ENCODE measurements at places on chromosomes 2 and 18.

- peak; percentile 36 for DNase-seq
These were observed 638 bp downstream of the RPS7 start for GRCh38 chr2:3575534-3576262.

- no peak for DNase-seq
These were observed 6.5 kb downstream of the DIPK1C start for GRCh38 chr18:74450626-74451025.

DNA sequence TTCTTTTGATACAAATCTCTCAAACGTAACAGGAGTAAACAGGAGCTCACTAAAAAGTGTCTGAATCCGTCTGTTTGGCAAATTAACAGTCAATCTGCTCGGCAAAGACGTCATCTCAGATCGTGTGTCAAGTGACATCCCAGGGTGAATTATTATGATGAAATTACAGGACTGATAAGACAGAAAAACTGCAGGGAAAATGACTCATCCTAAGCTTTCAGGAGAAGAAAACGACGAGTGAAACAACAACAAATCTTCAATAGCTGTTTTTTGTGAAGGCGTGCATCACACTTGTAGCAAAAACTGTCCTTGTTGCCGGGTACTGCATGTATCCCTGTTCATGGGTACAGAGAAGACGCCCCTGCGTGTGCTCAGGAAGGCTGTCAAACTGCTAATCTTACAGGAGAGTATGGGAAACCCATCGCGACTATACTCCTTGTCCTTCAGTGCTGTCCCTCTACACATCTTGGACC is 24.9 kb downstream of the EPB41L3 start:
- no peak for DNase-seq

GRCh38 chr18:77131100-77131651 is 1.4 kb downstream of the MBP start:
- peak; percentile 56 for DNase-seq

DNA sequence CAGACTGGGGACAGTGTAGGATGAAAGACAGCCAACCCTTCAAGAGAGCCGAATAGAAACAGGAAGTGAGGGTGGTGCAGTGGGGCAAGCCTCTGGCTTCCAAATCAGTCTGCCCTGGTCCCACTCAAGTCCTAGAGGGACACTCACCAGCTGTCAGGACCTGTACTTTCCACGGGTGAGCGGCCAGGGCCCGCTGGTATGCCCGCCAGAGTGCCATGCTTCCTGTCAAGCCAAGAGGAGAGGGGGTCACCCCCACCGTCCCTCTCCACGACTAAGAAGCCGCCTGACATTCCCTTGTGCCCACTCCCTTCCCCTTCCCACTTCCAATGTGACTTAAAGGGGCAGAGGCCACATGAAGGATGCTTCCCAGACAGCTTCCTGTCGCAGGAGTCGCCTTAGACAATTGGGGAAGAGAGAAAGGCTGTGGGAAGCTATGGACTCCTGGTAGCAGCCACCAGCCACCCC is 564 bp downstream of the MPV17 start:
- no peak for DNase-seq

DNA sequence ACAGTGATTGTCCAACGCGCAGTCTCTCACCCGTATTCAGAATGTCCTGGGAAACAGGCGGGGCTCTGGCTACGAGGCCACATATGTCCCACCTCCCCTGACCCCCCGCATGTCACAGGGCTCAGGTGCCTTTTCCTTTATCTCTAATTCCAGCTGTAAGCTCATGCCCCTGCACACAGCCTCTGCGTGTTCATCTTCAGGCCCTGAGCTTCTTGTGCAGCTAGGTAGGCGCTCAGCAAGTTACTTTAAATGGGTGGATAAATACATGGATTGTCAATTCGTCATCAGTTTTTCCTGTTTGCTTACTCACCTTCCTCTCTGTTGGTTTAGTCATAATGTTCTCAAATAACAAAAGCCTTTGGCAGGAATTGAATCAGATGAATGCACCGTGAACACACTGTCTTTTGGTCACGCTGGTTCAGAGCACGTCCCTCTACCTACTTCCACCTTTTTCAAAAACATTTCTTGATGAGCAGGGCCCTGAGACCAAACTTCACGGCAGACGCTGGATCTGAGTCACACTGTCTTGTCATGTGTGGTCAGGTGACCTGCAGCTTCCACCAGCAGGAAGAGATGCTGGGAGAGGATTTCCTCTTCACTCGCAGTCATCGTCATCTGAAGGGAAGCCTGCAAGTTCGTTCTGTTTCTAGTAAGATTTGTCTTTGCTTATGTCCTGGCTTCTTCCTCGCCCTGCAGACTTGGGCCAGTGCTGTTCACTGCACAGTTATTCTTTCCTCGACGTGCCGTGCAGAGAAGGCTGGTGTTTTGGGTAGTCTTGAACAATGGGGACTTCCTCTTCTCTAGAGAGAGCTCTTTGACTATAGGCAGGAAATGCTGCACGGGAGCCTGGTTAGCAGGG is 138.1 kb downstream of the PTGR3 start:
- peak; percentile 85 for DNase-seq

- DNase-seq, result no peak
These were observed 192.4 kb downstream of the RDH14 start for GRCh38 chr2:18368008-18368407.

- DNase-seq, result no peak
These were observed 221.5 kb downstream of the EPHA4 start for GRCh38 chr2:221350616-221351015.

DNA sequence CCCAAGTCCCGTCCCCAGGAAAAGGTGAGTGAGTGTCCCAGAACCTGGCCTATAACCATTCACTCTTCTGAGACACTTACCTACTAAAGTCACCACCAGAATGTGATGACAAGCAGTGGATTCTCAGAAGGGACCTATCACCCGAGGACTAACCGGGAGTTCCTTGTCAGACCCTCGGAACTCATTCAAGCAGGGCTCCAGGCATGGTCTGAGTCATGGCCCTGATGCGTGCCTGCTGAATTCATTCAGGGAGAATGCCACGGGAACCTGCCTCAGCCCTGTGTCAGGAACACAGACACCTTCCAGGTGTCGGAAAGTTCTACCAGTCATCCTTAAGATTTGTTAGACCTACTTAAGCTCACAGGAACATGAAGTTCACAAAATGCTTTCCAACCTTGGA is 29.8 kb downstream of the ALPK2 start:
- no peak for DNase-seq

DNA sequence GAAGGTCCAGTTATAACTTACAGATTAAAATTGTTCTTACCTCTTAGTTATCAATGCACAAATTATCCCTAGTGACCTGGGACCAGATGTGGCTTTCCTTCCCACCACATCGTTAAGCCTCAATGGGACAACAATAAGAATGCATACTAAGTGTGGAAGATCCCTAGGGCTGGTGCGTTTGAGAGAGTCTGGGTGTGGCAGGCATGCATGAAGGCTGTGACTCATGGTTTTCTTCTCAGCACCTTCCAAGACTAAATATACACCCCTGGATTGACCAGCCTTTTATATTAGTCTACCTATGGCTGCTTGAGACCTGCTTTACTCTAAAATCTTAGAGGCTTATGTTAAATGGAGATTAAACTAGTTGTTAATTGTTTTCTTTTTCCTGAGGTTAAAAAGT is 261.7 kb upstream of the SLC14A2 start:
- no peak for DNase-seq

DNA sequence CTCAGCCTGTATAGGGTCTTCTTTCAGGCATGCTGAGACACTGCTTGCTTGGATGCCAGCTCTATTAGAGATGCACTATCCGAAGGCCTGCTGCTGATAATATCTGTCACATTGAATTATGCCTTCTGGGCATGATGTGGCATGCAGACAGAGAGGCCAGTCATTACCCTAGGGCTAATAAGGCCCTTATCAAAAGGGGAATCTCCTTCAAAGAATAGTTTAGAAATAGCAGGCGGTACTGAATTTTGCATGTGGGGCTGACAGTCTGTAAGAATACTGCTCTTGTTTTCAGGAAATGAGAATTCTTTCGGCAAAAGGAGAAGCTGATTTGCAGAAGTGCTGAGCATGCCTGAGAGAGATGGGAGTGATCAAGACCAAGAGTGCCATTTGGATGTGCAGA is 13.1 kb upstream of the LHCGR start:
- DNase-seq, result no peak

DNA sequence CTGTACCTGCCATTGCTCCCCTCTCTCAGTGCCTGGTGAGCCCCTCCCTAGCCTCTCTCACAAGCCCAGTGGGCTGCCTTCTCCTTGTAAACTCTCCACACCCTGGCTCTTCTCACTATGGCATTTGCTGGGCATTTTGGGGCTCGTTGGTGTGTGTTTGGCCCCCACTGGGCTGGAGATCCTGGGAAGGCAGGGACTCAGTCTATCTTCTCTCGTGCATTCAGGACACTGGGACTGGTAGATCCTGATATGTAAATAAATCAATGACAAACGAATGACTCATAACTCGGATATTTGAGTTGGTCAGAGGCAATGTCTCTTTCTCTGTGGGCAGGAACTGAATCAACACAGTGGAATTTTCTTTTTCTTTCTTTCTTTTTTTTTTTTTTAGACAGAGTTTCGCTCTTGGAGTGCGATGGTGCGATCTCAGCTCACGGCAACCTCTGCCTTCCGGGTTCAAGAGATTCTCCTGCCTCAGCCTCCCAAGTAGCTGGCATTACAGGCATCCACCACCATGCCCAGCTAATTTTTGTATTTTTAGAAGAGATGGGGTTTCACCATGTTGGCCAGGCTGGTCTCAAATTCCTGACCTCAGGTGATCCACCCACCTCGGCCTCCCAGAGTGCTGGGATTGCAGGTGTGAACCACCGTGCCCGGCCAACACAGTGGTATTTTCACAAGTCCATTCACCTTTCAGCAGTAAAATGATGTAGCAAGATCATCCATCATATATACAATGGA is 144.6 kb upstream of the SPRED2 start:
- DNase-seq, result no peak

DNA sequence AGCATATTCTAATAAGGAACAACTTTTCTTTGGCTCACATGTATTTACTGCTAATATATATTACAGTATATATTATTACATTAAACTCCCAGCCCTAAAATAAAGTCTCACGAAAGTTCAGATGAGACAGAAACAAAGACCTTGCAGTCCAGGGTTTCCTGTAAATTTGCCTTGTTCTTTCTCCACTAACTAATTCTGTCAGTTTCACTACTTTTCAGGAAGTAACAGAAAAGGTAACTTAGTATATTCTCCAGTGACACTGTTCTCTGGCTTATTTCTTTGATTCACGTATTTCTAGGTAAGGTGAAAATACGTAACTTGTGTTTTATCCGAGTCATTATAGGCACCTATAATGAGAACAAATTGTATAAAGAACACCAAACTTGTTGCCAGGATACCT is 35.2 kb downstream of the HDLBP start:
- DNase-seq, result no peak

- no peak for DNase-seq
These were observed 105.5 kb downstream of the IRS1 start for GRCh38 chr2:226694149-226694548.

- no peak for DNase-seq
These were observed 73.0 kb downstream of the ARL4C start for GRCh38 chr2:234423884-234424283.

DNA sequence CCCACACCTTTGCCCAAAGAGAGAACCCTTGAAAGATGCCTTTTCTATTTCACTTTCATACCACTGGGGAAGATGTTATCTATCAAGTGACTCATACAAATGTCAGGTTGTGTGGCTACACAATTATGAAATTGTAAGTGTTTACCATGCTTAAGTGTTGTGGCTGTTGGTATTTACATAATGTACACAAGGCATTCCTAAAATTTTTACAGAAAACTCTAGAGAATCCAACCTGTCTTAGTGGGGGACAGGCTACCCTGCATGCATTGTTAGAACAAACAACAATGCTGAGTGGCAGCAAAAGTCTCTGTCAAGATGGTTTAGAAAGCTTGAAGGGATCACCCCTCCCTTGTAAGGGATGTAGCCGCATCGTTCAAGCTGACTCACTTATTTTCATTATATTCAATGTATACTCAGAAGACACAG is 5.5 kb upstream of the MGAT4A start:
- DNase-seq, result peak; percentile 59

DNA sequence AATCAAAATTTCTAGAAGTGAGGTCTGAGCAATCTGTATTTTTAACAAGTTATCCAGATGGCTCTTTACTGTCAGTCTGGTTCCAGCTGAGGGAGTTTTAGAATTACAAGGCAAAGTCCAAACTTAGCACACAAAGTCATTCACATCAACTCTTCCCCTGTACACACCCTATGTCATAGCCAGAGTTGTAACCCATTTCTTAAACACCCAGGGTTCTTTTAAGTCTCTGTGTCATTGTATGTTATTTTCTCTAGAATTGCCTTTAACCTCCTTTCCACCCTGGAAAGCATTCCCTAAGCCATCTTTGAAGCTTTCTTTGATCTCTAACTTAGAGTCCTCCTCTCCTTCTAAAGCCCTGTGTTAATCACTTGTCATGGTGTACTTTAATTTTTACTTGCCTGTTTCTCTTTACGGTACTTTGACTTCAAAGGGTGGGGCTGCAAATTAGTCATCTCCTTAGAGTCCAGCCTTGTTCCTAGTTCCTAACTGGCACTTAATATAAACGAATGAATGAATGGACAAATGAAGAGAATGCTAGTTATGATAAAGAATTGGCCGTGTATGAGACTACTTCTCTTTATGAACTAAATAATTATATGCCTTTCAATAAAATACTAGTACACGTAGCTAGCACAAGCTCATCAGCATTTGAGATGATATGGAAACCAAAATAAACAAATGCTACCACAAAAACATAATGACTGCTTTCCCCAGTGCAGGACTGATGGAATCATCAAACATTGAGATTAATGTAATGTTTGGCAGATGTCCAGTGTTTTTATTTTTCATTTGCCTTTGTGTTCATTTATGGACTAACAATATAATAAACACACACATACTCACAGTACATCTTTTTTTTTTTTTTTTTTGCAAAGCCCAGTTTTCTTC is 11.9 kb upstream of the ACTR3 start:
- no peak for DNase-seq

- no peak for DNase-seq
These were observed 289.8 kb downstream of the ICOS start for GRCh38 chr2:204226305-204226880.

DNA sequence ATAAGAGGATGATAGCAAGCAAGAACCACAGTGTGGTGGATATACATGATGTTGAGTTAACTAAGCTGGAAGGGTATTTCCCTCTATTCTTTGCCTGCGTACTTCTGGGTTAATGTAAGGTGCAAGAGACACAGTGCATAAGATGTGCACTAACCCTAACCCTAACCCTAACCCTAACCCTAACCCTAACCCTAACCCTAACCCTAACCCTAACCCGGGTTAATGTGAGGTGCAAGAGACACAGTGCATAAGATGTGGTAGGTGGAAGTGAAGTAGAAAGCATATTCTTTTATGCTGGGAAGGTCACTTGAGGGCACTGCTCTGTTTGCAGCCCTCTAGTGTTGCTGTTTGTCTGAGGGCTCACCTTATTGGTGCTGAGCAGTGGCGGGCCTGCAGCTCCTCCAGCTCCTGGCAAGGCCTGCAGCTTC is 181.5 kb upstream of the ITGA4 start:
- DNase-seq, result peak; percentile 47

GRCh38 chr18:5288517-5288935 is 7.0 kb downstream of the ZBTB14 start:
- DNase-seq, result no peak

DNA sequence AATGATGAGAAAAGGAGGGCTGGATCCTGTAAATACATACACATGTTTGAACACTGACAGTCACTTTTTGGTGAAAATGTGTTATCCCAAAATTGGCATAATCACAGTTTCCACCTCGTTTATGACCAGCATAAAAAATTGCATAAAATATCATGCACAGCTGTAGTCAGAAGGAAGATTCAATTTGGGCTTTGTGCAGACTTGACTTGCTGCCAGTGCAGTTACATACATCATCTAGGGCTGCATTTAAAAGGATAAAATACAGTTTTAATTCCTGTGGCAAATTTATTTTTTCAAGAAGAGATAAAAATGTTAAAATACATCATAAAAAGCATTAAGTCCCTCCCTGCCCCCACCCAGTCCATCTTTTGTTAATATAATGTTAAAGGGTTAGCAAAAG is 103.8 kb downstream of the VWC2L start:
- no peak for DNase-seq

Data from CD4-positive, alpha-beta T cell treated with Interleukin-17A for 4 hours (primary cell).